Stimulated activated CD4-positive, alpha-beta T cell treated with anti-CD3 and anti-CD28 coated beads, Interleukin-1b, Interleukin-23, amount 100 ng/mL, for 24 hours (primary cell): ENCODE measurements at places on chromosomes 6 and 20.
A peak's percentile ranks its signal among the peaks of the same experiment; 100 is the strongest.

- DNase-seq: no peak
These were observed 14.4 kb downstream of the ARMC2 start for GRCh38 chr6:108862479-108863191.

GRCh38 chr6:152372945-152373344 is 264.2 kb downstream of the SYNE1 start:
- DNase-seq: no peak

GRCh38 chr20:31864521-31865400 is 5.6 kb downstream of the DUSP15 start:
- DNase-seq: no peak

DNA sequence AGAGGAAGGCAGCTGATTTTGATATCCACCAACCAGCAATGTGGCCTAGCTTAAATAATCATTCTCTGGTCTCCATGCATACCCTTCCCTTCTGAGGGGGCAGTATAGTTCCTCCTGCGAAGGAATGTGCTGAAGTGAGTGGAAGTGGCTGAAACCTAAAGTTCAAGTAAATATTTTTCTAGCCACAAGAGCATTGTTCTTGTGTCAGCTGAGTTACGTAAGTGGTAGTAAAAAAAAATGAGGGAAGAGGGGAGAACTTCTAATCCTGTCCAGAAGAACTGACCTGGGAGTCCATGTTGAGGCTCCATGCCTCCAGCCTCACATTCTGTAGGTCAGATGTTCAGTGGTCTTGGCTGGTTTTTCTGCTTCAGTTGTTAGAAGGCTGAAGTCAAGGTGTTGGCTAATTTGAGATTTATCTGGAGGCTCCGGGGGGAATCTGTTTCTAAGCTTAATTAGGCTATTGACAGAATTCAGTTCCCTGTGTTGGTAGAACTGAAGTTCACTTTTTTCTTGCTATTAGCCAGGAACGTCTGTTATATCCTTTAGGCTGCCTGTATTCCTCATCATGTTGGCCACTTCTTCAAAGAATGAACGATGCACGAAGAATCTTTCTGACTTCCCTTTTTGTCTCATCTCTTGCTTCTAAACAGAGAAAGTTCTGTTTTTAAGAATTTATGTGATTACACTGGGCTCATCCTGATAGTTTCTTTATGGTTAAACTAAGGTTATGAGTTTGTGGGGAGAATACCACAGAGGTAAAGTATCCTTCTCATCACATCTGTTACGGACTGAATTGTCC is 207.1 kb upstream of the PRSS16 start:
- no peak for DNase-seq

- DNase-seq: peak; percentile 56
These were observed 38.8 kb downstream of the SRC start for GRCh38 chr20:37384683-37385174.

DNA sequence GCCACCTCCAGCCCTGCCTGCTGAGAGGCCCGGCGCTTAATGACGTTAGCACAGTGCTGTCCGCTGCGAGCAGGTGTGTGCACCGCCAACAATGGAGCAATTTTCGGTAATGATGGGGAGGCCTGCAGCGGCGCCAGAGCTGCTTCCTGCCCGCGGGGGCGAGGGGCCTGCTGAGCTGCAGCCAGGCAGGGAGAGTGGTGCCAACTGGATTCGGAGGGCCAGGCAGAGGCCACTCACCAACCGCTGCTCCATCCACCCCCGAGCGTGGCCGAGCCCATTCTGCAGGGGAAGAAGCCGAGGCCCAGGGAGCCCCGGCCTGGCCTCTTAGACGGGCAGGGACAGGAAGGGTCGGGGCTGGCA is 9.6 kb downstream of the HRH3 start:
- no peak for DNase-seq

- no peak for DNase-seq
These were observed 144.0 kb upstream of the SLC35B3 start for GRCh38 chr6:8579372-8579771.

DNA sequence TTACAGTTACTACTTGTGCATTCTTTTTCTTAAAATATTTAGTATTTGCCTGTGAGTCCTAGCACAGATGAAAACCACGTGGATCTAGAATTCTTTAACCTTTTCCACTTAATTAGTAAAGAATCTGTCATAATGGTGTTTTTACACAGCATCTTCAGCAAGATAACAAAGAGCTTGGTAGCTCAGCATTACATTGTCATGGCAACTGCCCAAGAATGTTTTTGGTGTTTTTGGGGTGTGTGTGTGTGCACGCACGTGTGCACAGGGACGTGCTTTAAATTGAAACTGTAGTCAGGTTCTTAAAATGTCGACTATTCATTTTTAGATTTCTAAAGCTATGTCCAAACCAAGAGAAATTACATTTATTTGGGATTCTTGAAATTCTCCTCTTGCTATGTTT is 108.0 kb downstream of the FIG4 start:
- DNase-seq: no peak

DNA sequence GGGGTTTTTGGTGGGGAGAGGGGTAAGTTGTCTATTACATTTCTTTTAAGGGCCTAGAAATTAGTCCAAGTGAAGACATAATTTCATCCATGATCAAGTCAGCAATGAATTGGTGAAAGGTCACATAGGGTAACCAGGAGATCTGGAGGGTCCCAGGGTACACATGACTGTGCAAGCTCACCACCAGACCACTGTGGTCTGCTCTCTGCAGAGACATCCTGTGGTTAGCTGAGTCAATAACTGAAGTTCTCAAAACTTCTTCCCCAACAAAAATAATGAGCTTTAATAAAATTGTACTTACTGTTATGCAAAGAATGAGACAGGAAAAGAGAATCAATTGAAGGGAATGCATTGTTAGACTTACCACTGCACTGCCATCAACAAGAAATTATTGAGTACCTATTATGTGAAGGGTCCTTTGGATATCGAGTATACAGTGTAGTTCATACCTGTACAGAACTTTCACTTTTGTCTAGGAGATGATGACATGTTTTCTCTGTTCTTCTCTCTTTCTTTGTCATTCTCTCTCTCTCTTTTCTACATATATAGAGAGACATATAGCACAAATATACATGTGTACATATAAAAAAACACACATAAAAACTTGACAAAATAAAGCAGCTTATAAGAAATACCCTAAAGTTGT is 209.8 kb downstream of the GJA1 start:
- DNase-seq: no peak

GRCh38 chr6:33888664-33889200 is 84.9 kb upstream of the MLN start:
- no peak for DNase-seq

- DNase-seq: no peak
These were observed 56.4 kb downstream of the RALY start for GRCh38 chr20:34049897-34050695.

DNA sequence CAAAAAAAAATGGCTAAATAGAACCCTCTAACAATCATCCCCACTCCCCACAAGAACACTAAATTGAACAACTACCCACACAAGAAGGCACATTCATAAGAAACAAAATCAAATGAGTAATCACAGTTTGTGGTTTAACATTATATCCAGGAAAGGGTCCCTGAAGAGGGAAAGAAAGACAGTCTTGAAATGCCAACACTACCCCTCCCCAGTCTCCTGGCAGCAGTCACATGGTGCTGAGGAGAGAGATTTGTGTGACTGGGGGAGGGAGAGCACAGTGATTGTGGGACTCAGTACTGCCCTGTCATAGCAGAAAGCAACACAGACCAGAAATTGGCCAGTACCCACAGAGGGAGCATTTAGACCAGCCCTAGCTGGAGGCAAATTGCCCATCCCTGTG is 443.7 kb upstream of the BTBD3 start:
- DNase-seq: no peak

DNA sequence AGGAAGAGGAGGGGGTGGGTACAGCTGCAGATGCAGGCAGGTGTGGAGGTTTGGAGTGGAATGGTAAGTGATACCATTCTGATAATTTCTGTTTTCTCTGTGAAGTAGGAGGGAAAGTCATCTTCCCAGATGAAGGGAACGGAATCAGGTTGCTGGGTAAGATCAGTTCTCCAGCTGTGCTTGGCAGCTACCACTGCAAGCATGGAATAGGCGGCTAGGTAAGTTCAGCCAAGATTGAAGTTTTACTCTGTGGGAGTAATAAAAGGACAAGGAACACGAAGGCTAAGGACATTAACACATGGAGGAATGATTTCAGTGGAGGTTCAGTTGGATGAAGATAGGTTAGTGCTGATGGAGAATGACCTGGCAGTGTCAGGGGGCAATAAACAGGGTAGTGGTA is 128.3 kb downstream of the CARMIL1 start:
- DNase-seq: no peak

DNA sequence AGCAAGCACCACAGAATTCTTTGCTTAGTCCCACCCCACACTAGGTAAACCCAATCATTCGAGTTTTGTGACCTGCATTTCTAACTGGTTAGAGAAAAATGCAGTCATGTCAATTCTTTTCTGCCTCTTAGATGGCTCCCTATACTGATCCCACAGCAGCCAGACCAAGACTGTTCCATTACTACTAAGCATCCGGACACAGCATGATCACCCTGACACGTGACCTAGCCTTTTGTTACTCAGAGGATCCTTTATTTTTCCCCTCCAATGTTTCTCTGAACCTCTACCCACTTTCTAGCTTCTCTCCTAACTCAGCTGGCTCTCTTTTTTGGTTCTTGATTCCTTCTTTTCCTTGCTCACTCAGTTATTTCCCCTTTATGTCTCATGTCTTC is 87.9 kb downstream of the PDE10A start:
- DNase-seq: no peak

DNA sequence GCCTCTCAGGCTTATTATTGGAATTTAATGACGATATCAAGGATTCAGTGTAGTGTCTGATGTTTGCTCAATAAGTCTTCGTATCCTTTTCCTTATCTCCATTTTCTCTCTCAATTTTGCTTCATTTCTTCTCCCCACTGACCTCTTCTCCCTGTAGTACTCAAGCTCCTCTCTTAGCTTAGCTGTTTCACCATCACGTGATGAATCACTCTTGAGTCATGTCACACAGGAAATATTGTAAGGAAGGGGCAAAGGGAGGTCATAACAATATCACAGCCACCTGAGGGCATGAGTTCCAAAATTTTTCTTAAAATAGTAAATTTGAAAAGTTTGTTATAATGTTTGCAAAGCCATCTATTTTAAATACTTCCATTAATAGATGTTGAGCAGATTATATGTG is 392.2 kb upstream of the MARCKS start:
- DNase-seq: no peak

GRCh38 chr6:81380718-81381338 is 371.7 kb downstream of the TENT5A start:
- no peak for DNase-seq

DNA sequence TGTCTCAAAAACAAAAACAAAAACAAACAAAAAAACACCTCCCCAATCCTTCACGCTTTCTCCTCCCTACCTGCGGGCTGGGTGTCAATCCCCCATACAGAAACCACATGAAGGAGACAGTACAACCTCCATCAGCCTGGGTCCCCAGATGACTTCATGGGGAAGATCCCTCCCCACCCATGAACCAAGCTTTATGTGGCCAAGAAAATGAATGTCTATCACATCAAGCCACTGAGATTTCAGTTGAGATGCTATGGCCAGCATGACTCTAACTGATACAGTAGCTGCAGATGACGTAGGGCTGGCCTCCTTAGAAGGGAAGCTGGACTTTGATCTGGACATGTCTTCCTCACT is 21.2 kb upstream of the BNIP5 start:
- DNase-seq: no peak

DNA sequence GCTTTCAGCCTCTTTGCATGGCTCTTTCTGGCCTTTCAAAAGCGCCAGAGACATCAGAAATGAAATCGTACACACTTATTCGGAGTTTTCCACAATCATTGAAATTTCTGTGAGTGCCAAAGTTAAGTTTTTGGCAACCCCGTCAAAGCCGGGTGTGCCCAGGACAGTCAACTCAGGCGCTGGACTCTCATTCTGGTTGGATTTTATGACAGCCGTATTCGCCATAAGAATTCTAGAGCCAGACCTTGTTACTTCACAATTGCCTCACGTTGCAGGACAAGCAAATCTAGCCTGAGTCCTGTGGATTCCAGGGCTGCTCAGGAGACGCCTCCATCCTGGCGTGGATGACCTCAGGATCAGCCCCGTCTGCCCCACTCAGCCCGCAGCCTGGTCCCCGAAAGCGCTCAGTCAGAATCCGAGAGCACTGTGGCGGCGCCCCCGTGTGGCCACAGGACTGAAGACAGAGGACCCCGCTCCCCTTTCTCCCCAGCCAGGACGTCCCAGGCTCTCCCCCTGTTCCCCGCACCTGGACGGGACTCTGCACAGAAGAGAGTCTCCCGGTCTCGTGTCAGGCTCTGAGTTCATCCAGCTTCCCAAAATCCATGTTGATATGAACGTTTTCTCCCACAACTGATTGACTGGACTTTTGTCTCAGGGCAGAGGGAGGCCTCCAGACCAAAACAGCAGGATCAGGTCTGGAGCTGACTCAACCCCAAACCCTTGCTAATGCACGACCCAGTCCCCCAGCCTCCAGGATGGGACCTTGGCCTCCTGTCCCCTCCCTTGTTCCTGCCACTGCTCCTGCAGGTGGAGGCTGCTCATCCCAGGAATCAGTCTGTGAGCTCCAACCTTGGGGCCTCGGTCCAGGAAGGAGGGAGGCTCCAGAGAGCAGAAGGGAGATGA is 38.2 kb downstream of the MICA start:
- peak; percentile 87 for DNase-seq

- DNase-seq: no peak
These were observed 85.6 kb downstream of the QKI start for GRCh38 chr6:163500105-163500504.

GRCh38 chr6:106005954-106006353 is 80.2 kb upstream of the PRDM1 start:
- DNase-seq: no peak

DNA sequence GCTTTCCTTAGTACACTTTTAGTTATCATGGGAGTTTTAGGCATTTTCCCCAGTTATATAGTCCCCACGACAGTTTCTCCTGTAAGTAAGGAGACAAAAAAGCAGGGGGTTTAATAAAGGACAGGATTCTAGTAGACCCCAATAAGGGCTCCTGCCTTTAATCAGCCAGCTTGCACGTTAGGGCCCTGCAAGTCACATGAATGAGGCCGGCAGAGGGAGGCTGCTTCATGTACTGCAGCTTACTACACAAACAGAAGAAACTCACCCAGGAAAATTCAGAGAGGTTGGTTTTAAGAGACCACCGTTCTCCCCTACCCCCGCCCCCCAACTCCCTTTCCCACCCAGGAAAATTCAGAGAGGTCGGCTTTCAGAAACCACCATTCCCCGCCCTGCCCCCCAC is 229.7 kb upstream of the MOCS1 start:
- no peak for DNase-seq

DNA sequence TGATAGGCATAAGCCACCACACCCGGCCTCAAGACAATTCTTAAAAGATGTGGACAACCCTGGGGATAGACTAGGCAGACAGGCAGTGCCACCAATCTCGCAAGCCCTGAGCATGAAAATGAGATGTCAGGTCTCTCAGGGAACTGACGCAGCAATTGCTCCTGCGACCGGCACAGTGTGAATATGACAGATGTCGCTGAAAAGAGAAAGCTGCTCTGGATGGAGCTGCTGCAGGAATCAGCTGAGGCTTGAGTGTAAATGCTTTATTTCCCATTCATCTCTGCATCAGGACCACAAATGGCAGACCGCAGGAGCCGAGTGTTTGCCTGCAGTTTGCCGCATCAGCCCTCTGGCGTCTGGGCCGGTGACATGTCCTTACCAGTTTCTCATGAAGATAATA is 68.4 kb downstream of the TFAP2C start:
- DNase-seq: no peak
